ENCODE measurements at places on chromosomes 5 and 9.
A peak's percentile ranks its signal among the peaks of the same experiment; 100 is the strongest.

DNA sequence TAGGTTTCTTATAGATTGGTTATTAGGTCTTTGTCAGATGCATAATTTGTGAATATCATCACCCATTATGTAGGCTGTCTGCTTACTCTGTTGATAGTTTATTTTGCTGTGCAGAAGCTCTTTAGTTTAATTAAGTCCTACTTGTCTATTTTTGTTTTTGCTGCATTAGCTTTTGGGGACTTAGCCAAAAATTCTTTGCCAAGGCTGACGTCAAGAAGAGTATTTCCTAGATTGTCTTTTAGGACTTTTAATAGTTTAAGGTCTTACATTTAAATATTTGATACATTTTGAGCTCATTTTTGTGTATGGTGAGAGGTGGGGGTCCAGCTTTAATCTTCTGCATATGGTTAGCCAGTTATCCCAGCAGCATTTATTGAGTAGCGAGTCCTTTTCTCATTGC is 24.8 kb upstream of the ANGPTL2 start:
- no peak for DNase-seq

- DNase-seq = no peak
These were observed 10.2 kb downstream of the SPRY4 start for GRCh38 chr5:142314606-142315005.

- DNase-seq = no peak
These were observed 395.2 kb upstream of the IRX4 start for GRCh38 chr5:2277886-2278285.

DNA sequence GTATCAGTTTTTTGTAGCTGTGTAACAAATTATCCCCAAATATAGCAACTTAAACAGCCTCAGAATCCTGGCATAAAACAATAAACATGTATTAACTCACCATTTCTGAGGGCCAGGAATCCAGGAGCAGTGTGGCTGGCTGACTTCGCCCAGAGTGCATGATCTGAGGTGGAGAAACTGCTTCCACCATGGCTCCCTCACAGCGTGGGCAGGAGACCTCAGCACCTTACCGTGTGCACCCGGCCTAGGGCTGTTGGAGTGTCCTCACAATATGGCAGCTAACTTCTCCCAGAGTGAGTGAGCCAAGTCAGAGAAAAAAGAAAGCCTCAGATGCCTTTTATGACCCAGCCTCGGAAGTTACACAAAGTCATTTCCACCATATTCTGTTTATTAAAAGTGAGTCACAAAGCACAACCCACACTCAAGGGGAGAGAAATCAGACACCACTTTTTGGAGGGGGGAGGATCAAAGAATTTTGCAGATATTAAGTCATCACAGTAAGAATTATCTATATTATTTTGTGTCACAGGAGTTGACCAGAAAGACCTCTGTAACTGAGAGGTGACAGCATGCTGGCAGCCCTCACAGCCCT is 59.6 kb downstream of the TSTD2 start:
- DNase-seq = no peak

DNA sequence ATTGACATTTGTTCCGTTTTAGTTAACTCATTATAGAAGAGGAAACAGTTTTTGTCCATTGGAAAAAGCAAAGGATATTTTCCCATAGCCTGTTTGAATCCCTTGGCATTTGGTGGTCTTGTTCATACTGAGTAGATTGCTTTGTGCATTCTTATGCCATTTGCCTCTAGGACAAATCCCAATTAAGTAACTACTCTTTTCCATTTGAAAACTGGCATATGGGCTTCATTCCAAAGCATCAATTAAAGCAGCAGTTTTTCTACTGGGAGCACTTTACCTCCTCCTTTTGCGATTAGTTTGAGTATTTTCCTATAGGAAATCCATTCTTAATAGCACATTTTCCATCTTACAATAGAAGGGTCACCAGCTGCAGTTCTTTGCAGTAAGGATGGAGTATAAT is 31.2 kb downstream of the GPR21 start:
- no peak for DNase-seq

- DNase-seq = no peak
These were observed 14.8 kb downstream of the SLC44A1 start for GRCh38 chr9:105259274-105259673.

GRCh38 chr9:96515621-96516470 is 65.9 kb downstream of the HABP4 start:
- no peak for DNase-seq

DNA sequence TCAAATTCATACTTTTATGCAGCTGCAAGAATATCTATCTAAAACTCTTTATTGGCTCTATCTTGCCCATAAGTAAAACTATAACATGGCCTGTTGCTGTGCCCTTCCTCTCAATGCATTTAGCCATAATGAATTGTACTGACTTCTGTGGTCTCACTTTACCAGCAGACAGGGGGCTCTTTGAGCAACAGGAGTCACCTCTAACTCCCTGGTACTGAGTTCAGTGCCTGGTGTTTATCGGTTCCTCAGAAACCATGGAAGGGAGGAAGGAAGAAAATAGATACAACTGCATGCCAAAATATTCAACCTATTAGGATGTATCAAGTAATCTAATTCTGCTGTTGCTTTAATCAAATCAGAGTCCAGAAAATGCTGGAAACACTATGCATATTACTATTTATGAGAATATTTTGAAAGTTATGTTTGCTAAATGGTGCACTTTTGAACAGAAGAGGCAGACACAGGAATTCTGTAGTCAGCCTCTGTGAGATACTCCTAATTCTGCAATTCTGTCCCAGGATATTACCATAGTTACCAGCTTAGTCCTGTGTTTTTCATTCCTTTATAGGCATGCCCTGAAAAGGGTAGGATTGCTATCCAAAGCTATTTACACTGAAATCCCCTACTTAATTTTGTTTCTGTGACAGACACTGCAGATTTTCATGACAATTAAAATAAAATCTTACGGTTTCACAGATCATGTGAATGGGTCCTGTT is 89.8 kb downstream of the CD180 start:
- DNase-seq = no peak

DNA sequence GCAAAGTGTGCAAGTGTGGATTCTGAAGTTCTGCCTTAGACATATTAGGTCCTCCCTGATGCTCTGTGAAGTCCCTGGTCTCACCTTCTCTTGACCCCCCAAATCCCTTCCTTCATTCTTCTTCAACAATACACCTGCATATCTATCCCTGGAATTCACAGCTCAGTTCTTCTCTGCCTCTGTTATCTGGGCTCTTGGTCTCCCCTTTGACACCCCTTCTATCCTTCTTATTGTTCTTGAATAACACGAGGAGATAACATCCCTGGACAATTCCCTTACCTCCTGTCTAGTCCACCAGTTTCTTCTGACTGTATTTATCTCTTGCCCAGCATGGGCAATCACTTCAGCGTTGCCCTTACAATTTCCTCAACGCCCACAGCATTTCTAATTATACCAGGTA is 104.8 kb upstream of the ATG10 start:
- DNase-seq = no peak

DNA sequence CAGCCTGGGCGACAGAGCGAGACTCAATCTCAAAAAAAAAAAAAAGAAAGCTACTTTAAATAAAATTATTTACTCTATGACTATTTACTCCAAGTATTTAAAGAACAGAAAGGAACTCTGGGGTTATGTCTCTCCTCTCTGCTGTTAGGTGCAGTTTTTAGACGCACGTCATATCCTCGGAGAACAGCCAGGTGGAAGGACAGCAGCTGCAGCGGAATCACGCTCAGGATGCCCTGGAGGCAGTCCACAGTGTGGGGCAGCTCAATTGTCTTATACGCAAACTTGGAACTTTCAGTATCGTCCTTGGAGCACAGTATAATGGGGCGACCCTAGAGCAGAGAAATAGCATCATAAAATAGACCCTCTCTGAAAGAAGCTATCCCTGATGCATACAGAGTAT is 10.4 kb upstream of the MAPK9 start:
- DNase-seq = no peak

- DNase-seq = no peak
These were observed 56.5 kb downstream of the TRIP13 start for GRCh38 chr5:949275-949543.

DNA sequence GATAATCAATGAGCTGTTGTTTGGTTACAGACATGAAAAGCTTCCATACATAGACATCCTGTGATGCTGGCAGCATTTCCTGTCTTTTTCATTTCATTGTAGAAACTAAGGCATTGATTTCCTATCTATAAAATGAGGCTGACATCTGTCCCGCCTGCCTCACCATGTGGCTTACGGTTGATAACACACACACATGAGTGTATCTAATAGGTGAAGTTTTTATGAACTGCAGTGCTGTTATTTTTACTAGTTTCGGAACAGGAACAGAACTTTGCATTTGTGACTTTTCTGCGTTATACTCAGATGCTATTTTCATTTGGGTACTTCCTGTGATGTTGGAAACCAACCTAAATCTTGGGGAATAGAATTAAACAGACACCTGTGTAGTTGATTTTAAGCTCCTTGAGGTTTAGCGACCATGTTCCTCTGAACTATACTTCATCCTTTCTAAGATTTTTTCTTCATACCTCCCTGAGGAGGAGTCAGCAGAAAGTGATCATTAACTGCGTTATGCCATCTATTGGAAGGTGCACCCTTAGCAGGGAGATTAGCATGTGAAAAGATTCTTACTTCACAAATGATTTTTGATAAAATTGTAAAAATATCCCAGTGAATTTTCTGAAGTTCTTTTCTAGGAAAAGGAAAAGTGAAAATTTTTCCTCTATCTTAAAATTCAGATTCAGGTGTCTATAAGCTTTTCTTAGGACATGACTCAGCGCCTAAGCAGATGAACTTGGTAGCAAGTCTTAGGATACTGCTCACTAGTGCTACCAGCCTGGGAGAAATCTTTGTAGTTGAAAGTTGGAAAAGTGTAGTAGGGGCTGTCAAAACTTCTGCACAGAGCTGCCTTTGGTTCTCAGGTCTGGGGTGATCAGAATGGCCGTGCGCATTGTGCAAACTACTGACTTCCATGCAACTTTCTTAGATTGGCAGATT is 134.5 kb downstream of the TRIO start:
- no peak for DNase-seq

DNA sequence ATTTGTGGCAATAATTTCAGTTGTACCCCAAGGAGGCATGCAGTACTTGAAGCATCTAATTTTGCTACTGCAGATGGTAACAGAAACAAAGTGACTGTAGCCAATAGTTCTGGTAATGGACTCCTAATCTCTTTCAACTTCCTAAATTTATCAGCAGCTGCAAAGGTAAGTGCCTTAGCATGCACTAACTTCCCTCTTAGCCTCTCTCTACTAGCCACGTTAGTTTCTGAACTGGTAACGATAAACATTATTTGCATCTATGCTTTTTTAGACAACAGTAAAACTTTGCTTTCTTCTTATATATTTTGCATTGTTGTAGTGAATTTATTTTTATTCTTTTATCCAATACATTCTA is 6.2 kb upstream of the CKS2 start:
- DNase-seq = no peak

DNA sequence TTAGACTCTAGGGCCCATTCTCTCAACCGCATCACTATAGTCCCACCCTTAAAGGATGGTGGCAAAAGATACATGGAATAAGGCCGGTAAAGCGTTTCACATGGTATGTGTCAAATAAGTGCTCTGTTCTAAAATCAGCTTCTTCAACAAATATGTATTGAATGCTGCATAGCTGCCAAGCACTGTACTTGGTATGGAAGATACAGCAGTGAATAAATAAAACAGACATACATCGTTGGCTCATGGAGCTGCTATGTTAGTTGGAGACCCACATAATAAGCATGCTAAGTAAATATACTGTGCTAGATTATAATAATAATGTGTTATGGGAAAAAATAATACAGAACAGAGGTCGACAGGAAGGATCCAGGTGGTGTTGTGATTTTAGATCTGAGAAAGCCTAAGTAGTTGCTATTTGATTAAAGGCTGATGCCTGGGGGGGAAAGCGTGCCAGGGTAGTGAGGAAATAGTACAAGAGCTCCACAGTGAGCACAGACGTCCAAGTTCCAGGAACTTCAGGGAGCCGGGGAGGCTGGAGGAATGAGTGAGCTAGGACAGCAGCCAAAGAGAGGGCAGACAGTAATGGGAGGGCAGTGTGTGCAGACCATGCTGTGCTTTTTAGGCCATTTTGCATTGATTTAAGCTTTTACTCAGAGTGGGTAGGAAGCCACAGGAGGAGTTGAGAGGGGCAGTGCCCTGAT is 93.7 kb downstream of the JAKMIP2 start:
- no peak for DNase-seq

GRCh38 chr5:133947431-133947841 is 21.0 kb downstream of the C5orf15 start:
- DNase-seq = no peak

- DNase-seq = peak; percentile 24
These were observed 93.4 kb downstream of the STRBP start for GRCh38 chr9:123174887-123175518.

- DNase-seq = no peak
These were observed 321.9 kb downstream of the ZSWIM6 start for GRCh38 chr5:61653807-61654580.

Measured in NB4 (cell line).